ENCODE measurements at places on chromosomes 7 and 10.

DNA sequence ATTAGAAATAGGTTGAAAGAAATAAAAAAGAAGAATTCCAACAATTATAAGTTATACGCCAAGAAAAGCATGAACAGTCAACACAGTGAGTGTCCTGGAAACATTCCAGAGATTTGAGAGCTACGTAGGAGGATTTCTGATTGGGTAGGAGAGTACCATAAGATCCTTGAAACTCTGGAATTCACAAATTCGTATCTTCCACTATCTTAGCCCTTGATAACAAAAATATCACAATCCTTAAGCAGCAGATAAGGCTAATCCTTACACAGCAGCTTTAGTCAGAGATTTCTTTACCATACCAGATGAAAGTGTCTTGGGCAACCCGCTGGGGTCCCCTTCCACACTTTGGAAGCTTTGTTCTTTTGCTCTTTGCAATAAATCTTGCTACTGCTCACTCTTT lies 8.2 kb downstream of the TPK1 start:
- DNase-seq = peak; percentile 25

DNA sequence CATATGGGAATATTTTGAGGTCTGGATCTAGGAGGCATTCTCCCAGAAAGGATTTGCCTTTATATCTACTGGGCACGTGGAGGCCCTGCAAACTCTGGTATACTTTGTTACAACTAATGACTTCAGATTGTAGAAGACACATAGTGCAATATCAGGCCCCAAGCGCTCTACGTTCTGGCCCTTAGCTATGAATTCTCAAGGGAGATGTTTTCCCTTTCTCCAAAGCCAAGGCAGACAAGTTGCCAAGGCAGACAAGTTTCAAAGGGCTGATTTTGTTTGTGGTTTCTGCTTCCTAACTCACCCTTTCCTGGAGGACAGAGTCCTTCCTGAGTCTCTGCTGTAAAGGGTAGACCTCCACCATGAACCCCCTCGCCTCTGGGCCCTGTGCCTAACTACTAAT lies 99.4 kb upstream of the CTTNBP2 start:
- DNase-seq = no peak

GRCh38 chr10:27088119-27089044 lies 11.9 kb downstream of the ANKRD26 start:
- DNase-seq = no peak

DNA sequence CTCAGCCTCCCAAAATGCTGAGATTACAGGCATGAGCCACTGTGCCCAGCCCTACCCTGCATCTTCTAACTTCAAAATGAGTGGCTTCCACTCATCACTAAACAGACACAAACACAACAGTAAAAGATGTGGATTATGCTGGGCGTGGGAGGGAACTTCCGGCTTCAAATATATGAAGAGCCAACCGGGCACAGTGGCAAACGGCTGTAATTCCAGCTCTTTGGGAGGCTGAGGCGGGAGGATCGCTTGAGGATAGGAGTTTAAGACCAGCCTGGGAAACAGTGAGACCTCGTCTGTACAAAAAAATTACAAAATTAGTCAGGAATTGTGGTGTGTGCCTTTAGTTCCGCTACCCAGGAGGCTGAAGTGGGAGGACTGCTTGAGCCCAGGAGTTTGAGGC lies 92.2 kb upstream of the GNA12 start:
- no peak for DNase-seq

- peak; percentile 16 for DNase-seq
Observed at GRCh38 chr10:6014241-6014761, 37.0 kb upstream of the IL15RA start.

- no peak for DNase-seq
Observed at GRCh38 chr7:44489955-44490350, 505 bp downstream of the NUDCD3 start.

GRCh38 chr7:26345202-26345601 lies 53.5 kb downstream of the SNX10 start:
- DNase-seq = no peak

DNA sequence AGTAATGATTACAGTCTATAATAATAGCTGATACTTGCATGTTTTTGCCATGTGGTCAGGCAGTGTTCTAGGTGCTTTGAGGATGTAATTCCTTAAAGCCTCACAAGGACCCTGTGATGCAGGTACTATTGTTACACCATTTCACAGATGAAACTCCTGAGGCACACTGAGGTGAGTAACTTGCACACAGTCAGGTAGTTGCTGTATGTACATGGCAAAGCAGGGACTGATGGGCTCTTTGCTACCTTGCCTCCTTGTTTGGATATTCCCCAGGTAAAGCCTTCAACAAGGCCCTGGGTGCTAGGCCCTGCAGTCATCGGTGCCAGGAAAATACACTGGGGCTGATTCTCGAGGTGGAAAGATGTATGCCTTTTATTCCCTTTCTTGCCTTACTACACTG lies 317.5 kb downstream of the CXCL12 start:
- DNase-seq = no peak

- DNase-seq = no peak
Observed at GRCh38 chr10:130137090-130137448, 878 bp downstream of the GLRX3 start.

- DNase-seq = no peak
Observed at GRCh38 chr7:50610521-50611277, 45.5 kb upstream of the DDC start.

- no peak for DNase-seq
Observed at GRCh38 chr7:101882595-101883564, 65.5 kb downstream of the CUX1 start.

GRCh38 chr10:35353805-35354204 lies 17.5 kb downstream of the CCNY start:
- DNase-seq = no peak

DNA sequence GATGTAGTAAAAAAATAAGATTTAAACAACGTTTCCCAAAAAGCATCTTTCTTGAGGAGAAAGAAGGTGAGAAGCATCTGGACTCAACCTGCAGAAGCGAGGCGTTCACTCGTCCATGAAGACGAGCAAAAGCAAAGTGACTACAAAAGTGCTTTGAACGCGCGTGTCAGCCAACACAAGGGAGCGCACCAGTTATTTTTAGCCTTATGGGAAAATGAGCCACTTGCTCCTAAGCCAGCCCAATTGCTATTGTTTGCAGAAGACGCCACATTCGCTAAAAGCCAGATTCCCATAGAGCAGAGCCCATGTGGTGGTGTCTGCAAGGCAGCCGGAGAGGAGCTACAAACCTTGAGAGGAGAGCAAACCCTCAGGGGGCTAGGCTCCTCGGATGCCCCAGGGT lies 122.5 kb downstream of the FAM53B start:
- no peak for DNase-seq

- DNase-seq = no peak
Observed at GRCh38 chr10:70254778-70255328, 21.6 kb upstream of the PPA1 start.

DNA sequence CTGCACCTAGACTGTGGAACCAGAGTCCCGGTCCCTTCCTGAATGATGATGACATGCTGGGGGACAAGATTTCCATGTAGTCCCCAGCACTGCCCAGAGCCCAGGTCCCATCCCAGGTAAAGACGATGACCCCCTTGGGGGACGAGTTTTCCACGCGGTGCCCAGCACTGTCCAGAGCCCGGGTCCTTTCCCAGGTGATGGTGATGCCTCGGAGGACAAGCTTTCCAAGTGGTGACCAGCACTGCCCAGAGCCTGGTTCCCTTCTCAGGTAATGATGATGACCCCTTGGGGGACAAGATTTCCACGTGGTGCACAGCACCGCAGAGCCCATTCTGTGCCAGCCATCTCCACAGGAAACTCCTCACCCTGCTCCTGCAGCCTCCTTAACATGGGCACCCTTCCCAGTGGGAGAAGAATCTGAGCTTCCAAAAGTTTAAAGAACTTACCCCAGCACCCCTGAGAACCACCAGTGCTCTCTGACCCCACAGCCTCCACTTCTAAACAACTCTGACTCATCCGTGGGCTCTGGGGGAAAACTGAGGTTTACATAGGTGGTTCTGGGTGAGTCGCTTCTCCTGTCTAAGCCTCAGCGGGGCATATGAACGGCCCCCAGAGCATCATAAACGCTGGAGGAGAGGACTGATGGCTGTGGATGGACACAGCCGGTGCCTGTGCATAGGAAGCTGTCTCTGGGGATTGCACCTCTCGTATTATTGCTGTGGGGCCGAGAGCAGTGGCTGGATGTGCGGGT lies 233.2 kb downstream of the TCERG1L start:
- no peak for DNase-seq

GRCh38 chr7:27491534-27491933 lies 171.1 kb downstream of the HIBADH start:
- no peak for DNase-seq

- no peak for DNase-seq
Observed at GRCh38 chr7:36448781-36449379, 59.2 kb downstream of the ANLN start.

- no peak for DNase-seq
Observed at GRCh38 chr7:90692396-90692795, 96.3 kb downstream of the CDK14 start.

DNA sequence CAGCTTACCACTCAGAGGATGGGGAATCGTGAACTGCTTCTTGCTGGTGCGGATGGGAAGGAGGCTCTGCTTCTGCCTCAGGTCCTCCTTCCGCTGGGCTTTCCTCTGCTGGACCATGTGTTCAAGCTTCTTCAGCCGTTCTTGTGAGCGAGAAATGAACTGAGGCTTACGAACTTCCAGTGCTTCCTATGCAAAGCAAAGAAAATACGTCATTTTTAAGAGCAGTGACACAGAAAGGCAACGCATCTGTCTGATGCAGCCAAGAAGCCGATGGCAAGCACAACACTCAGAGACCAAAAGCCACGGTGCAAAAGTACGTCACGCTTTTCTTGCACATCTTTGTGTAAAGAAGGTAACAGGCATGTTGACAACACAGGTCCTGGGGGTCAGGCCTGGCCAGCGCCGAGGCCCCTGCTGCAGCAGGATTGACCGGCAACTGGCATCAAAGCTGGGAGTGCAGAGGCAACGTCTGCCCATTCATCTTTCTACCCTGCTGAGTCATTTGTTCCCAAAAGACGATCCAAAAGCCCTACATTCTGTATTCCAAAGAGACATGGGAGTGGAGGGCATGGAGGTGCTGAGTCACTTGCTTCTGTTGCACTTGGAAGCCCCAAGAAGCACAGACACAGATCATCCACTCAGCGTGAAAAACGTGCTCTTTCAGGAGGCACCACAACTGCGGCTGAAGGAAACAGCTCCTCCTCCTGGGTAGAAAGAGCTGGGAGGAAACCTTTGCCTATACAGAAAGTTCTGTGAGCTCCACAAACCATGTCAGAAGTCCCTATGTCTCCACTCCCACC lies 71.0 kb upstream of the ADAM12 start:
- no peak for DNase-seq

DNA sequence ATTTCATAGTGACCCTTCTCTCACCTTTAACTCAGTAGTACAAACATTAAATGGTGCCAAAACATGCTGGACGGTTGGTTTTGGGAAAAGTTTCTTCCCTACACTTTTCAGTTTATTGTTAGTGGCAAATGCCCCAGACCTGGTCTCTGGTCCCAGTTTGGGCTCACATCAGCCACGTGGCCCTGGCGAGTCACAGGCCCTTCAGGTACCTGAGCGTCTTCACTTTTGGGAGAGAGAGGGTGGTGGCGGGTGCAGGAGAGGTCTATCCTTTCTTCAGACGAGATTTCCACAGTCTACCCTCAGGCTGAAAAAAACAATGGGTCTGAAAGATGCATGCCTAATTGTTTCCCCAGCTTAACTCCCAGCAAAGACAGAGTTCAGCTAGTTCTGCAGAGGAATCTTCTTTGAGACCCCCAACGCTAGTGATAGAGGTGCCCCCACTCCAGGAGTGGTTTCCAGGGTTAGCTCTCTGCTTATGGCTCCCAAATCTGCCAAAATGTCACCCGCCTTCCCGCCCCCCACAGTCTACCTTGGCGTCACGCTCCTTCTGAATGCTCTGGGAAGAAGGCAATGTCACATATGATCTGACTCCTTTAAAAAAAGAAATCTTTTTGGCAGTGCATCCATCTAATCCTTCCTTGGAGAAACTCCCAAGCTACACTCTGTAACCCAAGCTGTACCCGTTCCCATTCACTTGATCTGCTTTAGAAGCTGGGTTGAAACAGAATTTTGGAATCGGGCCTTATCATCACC lies 384.8 kb upstream of the FOXK1 start:
- DNase-seq = no peak

- DNase-seq = no peak
Observed at GRCh38 chr10:60009710-60010383, 103.5 kb upstream of the CCDC6 start.

DNA sequence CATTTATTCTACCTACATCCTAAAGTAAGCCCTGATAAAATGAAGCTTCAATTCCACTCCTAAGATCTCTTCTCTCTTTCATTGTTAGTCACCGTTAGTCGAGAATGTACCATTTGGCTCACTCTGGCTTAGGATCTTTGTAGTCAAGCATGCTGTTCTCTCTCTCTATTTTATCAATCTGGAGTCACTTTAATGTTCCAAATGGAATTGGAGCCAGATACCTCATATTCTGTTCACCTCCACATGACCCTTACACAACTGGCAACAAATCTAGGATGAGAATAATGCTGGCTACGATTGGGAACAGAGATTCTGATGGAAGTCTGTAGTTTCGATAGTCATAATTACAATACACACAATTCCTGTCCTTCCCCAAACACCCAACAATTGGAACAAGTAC lies 213.7 kb downstream of the TWIST1 start:
- no peak for DNase-seq

DNA sequence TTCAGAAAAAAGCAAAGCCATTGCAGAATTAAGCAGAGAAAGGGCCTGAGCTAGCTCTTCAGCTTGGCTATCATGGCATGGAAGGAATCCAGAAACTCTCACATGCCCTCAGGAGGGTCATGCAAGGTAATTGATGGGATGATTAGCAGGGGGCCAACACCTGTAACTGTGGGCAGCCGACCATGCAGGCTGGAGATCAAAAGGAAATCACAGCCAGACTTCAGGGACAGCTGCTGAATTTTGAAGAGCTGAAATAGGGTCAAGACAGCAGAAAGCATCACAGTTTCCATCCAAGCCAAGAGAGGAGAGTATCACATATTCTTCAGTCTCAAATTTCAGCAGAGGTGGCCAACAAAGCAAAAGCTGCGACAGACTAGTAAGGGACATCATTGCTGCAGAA lies 239.6 kb upstream of the STEAP1 start:
- no peak for DNase-seq

GRCh38 chr7:116525913-116526861 lies 1.4 kb downstream of the CAV1 start:
- no peak for DNase-seq

DNA sequence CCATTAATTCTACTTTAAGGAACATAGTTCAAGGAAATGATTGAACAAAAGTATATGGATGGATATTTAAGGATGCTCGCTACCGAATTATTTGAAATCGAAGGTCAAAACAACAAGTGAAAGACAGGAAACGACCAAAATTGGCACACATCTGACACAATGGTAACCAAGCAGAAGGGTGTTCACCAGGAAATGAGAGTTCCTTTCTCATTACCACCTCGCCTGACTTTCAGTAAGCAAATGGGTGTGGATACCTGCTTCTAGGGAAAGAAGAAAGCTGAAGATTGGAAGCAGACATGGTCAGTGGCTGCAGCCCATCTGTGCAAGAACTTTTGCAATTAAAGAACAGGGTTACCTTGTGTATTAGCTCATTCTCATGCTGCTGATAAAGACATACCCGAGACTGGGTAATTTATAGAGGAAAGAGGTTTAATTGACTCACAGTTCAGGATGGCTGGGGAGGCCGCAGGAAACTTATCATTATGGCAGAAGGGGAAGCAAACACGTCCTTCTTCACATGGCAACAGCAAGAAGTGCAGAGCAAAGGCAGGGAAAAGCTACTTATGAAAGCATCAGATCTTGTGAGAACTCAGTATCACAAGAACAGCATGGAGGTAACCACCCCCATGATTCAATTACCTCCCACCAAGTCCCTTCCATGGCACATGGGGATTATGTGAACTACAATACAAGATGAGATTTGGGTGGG lies 6.2 kb upstream of the TMEM273 start:
- no peak for DNase-seq
